B cell (primary cell): ENCODE measurements at places on chromosomes 16 and 17.
A peak's percentile ranks its signal among the peaks of the same experiment; 100 is the strongest.

DNA sequence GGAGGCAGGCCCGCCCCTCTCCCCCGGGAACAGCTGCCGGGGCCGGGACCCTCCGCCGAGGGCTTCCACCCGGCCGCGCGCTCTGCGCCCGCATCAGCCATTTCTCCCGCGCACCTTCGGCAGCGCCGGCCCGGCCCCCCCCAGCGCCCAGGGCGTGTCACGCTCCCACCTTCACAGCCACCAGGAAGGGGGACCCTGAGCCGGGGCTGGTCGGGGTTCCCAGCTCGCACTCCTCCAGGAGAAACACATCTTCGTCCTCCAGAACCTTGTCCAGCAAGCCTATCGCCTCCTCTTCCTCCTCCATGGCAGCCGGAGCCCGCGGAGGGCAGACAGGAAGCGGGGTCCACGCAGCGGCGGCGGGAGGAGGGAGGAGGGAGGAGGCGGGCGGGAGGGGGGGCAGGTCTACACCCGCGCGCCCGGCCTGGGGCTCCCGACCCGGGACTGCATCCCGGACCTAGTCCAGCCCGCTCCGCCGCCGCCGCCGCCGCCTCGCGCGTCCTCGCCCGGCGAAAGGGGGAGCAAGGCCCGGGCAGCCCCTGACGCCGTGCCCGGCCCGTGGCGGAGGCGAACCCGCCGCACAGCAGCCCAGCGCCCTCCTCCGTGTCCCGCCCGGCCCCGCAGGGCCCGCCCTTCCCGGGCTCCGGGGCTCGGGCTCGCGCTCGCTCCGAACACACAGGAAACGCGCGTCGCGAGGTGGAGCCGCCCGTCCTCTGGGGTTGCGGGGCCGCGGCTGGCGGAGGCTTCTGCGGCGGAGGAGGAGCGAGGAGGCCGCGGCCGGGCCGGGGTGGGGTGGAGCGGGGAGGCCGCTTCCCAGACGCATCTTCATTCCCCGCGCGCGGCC is 70.8 kb downstream of the ABR start:
- peak; percentile 65 for DNase-seq

DNA sequence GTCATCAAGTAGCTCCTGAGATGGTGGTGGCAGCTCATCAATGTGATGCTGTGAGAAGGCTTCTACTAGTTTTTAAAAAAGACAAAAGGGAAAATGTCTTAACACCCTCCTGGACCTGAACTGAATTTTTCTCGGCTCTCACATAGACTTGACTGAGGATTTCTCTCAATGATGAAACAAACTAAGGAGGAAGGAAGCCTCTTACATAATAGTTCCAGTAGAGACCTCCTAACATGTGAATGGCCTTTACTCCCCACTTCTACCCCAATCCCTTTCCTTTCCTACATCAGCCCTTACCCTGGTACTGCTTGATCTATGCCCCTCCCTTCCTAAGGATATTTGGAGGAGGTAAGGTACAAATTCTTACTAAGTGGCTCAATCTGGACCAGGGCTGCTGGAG is 54.8 kb upstream of the MTMR4 start:
- DNase-seq, result no peak

- no peak for DNase-seq
Observed at GRCh38 chr17:42361781-42362186, 26.5 kb downstream of the STAT3 start.

DNA sequence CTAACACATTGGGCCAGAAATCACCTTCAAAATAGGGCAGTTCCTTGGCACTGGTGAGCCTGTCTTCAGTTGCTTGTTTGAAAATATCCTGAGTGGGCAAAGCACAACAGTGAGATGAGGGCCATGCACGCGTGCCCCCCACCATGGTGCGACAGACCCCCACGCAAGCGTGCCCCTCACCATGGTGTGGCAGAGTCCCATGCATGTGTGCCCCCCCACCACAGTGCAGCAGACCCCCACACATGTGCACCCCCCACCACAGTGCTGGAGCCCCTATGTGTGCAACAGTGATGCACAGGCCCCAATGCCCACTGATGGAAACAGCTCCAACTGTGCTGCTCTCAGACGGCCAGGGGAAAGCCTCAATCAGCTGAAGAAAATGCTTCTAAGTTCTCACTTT is 18.8 kb upstream of the TRAP1 start:
- no peak for DNase-seq

- DNase-seq, result no peak
Observed at GRCh38 chr17:39144416-39144840, 7.0 kb downstream of the PLXDC1 start.

GRCh38 chr17:37661400-37662014 is 18.3 kb upstream of the DDX52 start:
- no peak for DNase-seq

GRCh38 chr17:27596566-27597187 is 34.3 kb upstream of the LGALS9 start:
- DNase-seq, result no peak

GRCh38 chr17:48760411-48760810 is 31.9 kb upstream of the HOXB13 start:
- DNase-seq, result no peak

DNA sequence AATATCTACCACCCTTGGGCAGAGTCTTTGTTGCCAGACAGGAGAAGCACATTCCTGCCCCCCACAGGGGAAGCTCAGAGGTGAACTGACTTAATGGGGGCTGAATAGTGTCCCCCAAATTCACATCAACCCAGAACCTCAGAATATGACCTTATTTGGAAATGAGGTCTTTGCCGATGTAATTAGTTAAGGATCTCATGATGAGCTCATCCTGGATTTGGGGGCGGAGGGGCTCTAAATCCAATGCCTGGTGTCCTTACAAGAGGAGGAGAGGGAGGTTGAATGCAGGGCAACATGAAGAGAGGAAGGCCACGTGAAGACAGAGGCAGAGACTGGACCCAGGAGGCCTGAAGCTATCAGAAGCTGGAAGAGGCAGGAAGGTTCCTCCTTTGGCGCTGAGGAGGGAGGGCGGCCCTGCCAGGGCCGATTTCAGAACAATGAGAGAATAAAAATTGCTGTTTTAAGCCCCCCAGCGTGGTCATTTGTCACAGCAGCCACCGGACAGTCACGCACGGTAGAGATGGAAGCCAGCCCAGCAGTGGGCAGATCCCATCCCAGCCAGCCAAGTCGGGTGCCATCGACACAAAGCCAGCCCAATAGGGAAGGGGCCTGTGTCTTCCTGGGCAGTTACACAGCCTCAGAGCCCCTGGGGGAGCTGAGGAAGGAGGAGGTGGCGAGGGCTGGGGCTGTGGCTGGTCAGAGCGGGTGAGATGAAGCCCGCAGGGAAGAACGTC is 21.3 kb downstream of the C16orf74 start:
- DNase-seq, result no peak

- peak; percentile 6 for DNase-seq
Observed at GRCh38 chr16:79451196-79451816, 149.2 kb downstream of the MAF start.

- peak; percentile 5 for DNase-seq
Observed at GRCh38 chr17:33686171-33686570, 393.1 kb upstream of the ASIC2 start.

DNA sequence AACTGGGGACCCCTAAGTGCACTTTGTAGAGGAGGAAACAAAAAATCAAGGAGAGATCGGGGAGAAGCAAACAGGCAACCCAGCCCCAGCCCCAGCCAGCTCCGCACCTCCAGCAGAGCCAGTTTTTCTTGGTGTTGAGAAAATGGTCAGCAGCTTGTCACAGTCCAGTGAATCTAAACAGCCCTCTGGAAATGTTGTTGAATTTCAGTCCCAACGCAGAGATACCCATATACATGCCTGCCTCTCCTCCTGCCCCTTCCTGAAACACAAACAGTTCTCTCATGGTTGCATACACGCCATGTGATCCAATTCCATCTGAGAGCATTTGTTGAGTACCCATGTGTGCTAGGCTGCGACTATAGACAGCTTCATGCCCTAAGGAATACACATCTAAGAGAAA is 42.4 kb upstream of the LHX1 start:
- DNase-seq, result no peak

- DNase-seq, result peak; percentile 52
Observed at GRCh38 chr17:39667262-39667944, 850 bp upstream of the PNMT start.

GRCh38 chr16:21610006-21610544 is 10.7 kb downstream of the METTL9 start:
- DNase-seq, result no peak

GRCh38 chr16:84714028-84714427 is 14.2 kb downstream of the USP10 start:
- DNase-seq, result no peak

- DNase-seq, result no peak
Observed at GRCh38 chr16:67959536-67960329, 8.7 kb downstream of the SLC12A4 start.

DNA sequence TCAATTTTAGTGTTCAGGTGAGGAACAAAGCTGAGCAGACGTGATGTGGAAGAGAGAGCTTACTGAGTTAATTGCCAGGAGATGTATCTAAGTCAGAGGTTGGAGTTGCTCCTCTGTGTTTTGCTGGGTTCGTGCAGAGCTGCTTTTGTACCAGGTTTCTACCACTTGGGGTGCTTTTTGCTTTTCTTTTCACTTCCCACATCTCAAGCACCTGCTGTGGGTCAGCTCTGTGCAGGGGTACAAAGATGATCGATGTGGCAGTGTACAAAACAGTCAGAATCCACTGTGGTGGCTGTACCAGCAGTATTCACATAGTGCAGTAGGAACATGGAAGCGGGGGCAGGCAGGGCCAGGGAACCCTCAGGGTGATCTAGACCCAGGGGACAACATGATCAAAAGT is 14.8 kb downstream of the UNK start:
- DNase-seq, result no peak

DNA sequence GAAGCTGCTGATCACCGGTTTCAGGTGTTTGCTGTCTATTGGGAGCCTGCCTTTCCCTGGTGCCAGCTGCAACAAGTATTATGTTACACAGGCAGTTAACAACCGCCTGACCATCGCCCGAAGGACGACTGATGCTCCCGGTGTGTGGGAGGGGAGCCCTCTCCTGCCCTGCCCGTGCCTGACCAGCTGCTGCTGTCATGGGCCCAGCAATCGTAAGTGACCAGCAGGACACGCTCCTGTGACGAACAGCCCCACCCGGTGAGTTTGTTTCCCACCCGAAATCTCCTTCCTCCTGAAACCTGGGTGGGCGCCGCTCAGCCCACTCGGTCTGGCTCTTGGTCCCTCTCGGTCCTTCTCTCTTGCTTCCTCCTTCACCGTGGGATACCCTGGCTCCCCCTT is 17.9 kb upstream of the UBE2I start:
- no peak for DNase-seq

DNA sequence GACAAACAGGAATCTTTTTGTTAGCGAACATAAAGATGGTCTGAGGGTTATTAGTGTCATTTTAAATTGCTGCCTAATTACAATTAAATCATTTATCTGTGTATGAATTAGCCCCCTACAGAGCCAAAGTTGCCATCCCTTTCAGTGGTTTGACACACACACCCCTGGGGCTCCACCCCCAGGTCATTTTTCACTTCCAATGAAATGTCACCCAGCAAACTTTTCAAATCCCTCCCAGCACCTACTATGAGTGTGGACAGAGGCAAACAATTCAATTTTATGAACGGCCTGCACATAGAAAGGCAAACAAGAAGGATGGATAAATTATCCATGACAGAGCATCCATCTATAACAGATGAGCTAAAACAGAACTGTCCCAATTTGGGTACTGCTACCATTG is 2.4 kb downstream of the MYH10 start:
- DNase-seq, result no peak

DNA sequence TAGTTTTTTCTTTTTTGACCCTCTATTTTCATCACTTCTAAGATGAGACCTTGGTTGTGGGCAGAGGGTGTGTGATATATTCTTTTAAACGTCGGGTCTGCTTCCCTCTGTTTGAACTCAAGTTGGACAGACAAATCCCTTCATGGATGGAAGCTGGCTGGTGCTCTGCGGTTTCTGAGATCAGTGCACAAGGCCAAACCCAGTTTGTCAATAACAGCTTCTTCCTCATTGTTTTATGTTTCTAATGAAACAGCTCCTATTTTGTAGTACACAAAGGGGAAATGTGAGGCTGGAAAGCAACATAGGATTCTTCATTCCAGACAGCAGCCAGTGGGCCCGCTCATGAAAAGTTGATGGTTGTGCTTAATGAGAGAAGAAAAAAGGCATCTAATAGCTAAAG is 159.6 kb downstream of the PRKCA start:
- no peak for DNase-seq

- DNase-seq, result no peak
Observed at GRCh38 chr17:3594051-3594800, 15.0 kb downstream of the TRPV1 start.

DNA sequence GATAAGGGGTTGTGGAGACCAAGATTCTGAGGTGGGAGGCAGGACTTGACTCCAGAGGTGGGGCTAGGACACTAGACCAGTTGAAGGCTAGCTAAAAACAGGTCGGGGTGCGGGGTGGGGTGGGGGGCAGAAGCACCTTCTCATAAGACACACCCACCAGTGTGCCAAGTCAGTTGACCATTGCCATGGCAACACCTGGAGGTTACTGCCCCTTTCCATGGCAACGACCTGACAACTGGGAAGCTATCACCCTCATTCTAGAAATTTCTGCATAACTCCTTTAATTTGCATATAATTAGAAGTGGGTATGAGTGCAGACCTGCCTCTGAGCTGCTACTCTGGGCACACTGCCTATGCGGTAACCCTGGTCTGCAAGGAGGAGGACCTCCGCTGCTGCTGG is 53.9 kb upstream of the ALOX12 start:
- DNase-seq, result no peak

DNA sequence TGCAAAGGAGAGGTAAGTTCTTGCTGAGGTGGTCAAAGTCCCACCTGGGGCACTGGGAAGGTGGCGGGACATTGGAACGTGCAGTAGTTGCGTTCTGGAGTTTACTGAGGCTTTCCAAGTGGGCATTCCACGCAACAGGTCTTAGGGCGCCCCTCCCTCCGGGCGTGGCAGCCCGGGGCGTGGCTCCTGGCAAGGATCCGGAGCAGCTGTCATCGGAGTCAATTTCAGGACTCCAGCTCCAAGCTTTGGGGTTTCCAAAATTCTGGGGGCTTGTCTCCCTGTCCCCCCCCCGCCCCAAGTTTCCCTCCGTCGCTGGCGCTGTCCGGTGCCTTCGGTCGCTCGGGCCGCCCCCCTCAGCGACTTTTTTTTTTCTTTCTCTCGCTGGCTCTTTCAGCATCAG is 43.1 kb upstream of the AMZ2 start:
- DNase-seq, result no peak
